ENCODE measurements at places on chromosomes 12 and 14.

DNA sequence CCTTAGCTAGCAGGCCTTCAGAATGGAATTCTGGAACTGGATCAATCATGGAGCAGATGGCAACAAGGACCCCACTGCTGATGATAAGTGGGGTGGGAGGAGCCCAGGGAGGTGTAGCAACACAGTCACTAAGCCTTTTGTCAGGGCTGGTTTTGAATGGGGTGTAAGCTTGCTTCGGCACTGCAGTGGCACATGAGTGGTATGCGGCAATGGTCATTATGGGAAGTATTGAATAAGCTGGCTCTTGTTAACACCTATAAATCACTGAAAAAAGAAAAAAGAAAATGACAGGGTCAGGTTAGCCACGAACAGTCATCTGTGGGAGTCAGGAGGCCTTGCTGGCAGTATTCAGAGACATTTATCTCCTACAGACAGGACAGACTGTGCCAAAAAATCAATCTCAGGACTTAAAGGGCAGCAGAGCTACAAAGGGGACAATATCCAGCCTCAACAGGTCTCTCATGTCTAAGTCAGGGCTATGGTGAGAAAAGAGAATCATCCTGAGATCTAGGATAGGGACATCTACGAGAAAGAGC is 19.1 kb downstream of the CDKL1 start:
- no peak for DNase-seq

DNA sequence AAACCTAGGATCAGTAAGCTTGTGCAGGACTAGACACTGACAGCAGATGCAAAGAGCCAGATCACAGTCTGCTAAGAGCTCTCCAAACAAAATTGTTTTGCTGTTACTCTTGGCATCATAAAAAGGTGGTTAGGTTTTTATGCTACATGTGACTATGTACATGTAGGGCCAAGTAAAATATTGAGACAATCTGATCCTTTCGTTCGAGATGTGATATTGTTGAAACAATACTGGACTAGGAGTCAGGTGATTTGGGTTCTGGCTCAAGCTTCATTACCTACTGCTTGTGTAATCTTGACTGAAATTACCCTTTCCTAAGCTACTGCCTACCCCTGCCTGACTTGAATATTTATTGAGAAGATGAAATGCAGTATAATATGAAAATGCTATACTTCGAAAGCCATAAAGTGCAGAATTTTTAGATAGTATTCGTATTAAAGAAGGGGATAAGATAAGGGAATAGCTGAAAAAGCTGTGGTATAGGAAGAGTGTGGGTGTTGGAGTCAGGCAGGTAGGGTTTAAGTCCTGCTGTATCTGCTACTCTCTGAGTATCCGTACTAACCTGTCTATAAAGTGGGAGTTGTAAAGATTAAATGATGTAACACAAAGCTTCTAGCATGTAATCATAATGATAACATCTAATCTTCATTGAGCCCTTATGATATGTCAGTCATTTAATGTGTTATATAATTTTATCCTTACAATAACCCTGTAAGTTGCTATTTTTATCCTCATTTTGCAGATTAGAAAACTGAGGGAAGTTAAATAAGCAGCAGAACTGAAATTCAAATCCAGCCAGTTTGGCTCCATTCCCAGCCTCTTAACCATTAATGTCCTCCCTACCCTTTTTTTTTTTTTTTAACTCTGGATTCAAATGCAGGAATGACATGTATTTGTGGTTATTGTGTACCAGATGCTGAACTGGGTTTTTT is 38.6 kb upstream of the ATF1 start:
- no peak for DNase-seq

GRCh38 chr12:124453419-124454351 is 113.7 kb downstream of the NCOR2 start:
- DNase-seq = no peak

- no peak for DNase-seq
Observed at GRCh38 chr14:54782751-54783659, 119.6 kb downstream of the GCH1 start.

GRCh38 chr12:24909667-24910066 is 39.2 kb downstream of the BCAT1 start:
- no peak for DNase-seq

GRCh38 chr14:79914595-79914994 is 296.7 kb downstream of the DIO2 start:
- DNase-seq = no peak
